Lower lobe of right lung (tissue), 2 donors: ENCODE measurements at places on chromosomes 5 and 9. TPM values are rescaled to one million over a fixed set of nuclear protein-coding genes. Genes with fewer than 3 reads are reported as not detected.

GHR gene
- total RNA-seq, result 5.2 TPM

UBE2D2 gene
- 97.0 TPM for total RNA-seq

- peaks cover 26% of the 10 kb centered on the region for H3K4me1 ChIP-seq
- no peaks in the 10 kb centered on the region for H3K36me3 ChIP-seq
- H3K27ac ChIP-seq, result no peak overlapping the region
- H3K4me3 ChIP-seq, result no peak overlapping the region
- no peak for DNase-seq
Observed at GRCh38 chr9:27379311-27380251, 82.6 kb upstream of the EQTN start.

GRCh38 chr5:90598293-90598692 is 39.7 kb downstream of the ADGRV1 start:
- DNase-seq, result no peak
- H3K27ac ChIP-seq, result no peak overlapping the region
- H3K4me1 ChIP-seq, result no peaks in the 10 kb centered on the region

GRCh38 chr5:113061846-113062780 is 85.5 kb downstream of the DCP2 start:
- H3K4me3 ChIP-seq, result no peak overlapping the region
- H3K27ac ChIP-seq, result no peak overlapping the region
- no peak for DNase-seq

DNA sequence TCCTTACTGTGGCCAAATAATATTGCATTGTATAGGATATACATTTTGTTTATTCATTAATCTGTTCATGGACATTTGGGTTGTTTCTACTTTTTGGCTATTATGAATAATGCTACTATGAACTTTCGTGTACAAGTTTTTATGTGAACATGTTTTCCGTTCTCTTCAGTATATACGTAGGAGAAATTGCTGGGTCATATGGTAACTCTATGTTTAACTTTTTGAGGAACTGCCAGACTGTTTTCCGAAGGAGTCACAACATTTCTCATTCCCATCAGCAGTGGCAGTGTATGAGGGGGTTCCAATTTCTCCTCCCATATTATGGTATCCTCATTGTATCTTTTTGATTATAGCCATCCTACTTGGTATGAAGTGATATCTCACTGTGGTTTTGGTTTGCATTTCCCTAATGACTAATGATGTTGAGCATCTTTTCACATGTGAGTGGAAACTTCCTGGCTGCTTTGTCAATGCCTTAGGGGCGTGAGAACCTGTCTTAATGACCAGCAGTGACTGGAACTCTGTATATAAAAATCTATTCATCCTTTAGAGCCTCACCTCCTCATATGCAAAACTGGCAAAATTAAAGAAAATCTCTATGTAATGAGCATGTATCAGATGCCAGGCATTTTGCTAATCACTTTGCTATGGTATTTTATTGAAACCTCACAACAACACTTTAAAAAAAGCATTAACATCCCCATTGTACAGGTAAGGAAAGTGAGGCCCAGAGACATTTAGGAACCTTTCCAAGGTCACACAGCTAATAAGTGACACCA is 47.8 kb upstream of the TGFBR1 start:
- H3K27ac ChIP-seq, result peak overlapping the region; percentile 69
- no peaks in the 10 kb centered on the region for H3K36me3 ChIP-seq
- no peak overlapping the region for H3K4me3 ChIP-seq
